ENCODE measurements at places on chromosomes 2 and 18. TPM values are rescaled to one million over a fixed set of nuclear protein-coding genes. Genes with fewer than 3 reads are reported as not detected.

The FBXO15 gene
- 0.73 TPM for total RNA-seq

DNA sequence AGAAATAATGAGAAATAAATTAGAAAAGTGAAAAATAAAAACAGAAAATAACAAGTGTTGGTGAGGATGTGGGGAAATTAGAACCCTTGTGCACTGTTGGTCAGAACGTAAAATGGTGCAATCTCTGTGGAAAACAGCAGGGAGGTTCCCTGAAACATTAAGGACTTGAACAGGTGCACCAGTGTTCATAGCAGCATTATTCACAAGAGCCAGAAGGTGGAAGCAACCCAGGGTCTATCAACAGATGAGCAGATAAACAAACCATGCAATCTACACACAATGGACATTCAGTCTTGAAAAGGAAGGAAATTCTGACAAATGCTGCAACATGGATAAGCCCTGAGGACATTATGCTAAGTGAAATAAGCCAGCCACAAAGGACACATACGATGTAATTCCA, 58.2 kb upstream of the TFCP2L1 start:
- no peaks in the 10 kb centered on the region for H3K4me1 ChIP-seq
- no peak for DNase-seq
- H3K36me3 ChIP-seq, result peaks cover 13% of the 10 kb centered on the region
- H3K4me3 ChIP-seq, result no peak overlapping the region
- no peaks in the 10 kb centered on the region for H3K27me3 ChIP-seq

DNA sequence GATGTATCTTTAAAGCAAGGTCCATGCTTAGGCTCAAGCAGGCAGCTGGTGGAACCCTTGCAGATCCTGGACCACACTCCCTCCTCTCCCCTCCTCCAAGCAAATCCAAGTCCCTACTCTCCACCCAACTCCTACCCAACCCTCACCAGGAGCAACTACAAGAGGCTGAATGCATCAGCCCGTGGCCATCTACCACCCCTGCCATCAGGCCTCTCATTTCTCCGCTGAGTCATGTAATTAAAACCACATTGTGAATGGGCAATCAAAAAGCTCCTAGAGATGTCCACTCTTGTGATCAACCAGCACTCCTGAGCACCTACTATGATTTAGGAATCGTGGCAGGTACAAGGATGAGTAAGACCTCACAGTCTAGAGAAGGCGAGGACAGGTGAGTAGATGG, 142.2 kb upstream of the CAPN13 start:
- H3K27ac ChIP-seq, result no peak overlapping the region
- no peaks in the 10 kb centered on the region for H3K36me3 ChIP-seq
- no peaks in the 10 kb centered on the region for H3K27me3 ChIP-seq
- H3K4me1 ChIP-seq, result no peaks in the 10 kb centered on the region
- H3K4me3 ChIP-seq, result no peak overlapping the region
- DNase-seq, result no peak

DNA sequence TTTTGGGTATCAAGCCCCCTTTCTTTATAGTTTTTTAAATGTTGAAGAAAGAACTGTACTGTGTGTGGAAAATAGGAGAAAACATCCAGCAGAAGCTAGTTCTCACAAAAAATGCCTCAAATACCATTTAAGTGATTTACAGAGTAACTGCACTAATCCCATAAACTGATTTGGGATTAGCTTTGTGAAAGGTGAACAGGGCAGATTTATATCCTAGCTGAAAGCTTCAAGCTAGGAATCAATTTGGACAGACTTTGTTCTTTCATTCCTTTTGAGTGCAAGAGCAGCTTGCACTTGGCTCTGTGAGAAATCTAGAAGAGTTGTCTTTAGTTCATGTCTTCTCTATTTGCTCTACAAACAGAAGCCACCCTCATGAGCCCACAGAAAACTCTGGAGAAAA, 183.9 kb upstream of the VRK2 start:
- H3K27me3 ChIP-seq, result no peaks in the 10 kb centered on the region
- H3K4me1 ChIP-seq, result no peaks in the 10 kb centered on the region
- H3K27ac ChIP-seq, result no peak overlapping the region
- no peak for DNase-seq

The DNAH7 gene
- 10.5 TPM for total RNA-seq

The SLC9A4 gene
- not detected for total RNA-seq

The UGT1A5 gene
- not detected for total RNA-seq

- no peak for DNase-seq
- H3K27ac ChIP-seq, result no peak overlapping the region
- no peaks in the 10 kb centered on the region for H3K36me3 ChIP-seq
Measured at GRCh38 chr2:104945866-104946265, 92.0 kb downstream of the POU3F3 start.

DNA sequence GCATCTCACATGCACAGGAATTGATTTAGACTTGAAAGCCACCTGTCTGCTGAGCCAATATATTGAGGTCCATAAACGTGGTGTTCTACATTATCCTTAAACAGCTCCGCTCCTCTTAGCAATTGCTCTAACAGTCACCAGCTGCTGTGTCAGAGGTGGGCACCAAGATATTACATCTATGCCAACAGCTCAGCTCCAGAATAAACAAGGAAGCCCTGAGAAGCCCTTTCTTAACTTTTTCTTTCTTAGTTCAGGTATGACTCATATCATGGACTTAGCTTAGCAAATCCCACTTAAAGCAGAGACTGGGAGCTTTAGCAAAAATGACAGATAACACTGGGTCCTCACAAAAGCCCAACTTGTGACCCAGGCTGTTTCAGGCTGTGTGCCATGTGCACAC, 436.6 kb downstream of the IRS1 start:
- no peak for DNase-seq
- no peaks in the 10 kb centered on the region for H3K36me3 ChIP-seq
- no peak overlapping the region for H3K27ac ChIP-seq

DNA sequence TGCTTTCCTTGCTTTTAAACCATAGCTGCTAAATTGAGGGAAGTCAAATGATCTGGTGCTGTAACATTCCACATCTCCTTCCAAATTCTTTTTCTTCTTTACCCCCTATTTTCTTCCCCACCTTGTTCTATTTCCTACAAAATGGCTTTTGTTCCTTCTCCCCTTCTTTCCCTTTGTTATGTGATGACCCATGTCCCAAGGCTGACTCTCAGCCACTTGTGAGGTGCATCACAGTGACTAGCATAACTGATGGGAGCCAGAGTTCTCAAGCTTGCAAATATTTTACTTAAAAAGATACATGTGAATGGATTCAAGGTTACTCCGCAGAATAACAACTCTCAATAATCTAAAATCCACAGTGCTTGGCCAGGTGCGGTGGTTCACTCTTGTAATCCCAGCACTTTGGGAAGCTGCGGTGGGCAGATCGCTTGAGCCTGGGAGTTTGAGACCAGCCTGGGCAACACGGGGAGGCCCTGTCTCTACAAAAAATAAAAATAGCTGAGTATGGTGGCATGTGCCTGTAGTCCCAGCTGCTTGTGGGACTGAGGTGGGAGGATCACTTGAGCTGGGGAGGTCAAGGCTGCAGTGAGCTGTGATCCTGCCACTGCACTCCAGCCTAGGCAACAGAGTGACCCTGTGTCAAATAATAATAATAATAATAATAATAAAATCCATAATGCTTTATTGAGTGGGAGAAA, 100.1 kb upstream of the CERS6 start:
- H3K27me3 ChIP-seq, result no peaks in the 10 kb centered on the region
- H3K4me3 ChIP-seq, result no peak overlapping the region
- H3K27ac ChIP-seq, result peak overlapping the region; percentile 48
- no peaks in the 10 kb centered on the region for H3K36me3 ChIP-seq
- peaks cover 10% of the 10 kb centered on the region for H3K4me1 ChIP-seq
- no peak for DNase-seq

The ANKRD30B gene
- 11.5 TPM for total RNA-seq

The DHRS9 gene
- total RNA-seq, result 3.3 TPM

The ADGRF3 gene
- under 0.01 TPM for total RNA-seq

DNA sequence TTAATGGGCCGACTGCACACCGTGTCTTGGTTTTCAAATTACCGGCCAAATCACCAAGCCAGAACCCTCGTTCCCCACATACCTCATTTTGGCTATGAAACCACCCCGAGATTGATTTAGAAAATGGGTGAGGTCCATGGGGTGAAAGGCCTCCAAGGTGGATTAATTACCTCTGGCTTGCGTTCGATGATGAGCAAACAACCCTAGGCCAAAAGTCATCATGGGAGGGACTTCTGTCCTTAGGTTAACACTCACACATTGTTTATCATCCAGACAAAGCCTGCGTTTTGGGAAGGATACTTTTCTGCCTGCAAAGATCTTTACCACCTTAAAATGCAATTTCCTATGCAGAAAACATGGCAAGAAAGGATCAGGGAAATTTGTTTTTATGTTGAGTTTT, 48.5 kb downstream of the GALR1 start:
- DNase-seq, result no peak
- no peaks in the 10 kb centered on the region for H3K27me3 ChIP-seq
- no peak overlapping the region for H3K27ac ChIP-seq

GRCh38 chr2:65565681-65566080, 133.3 kb upstream of the SPRED2 start:
- DNase-seq, result no peak
- H3K27ac ChIP-seq, result no peak overlapping the region
- no peaks in the 10 kb centered on the region for H3K4me1 ChIP-seq
- no peaks in the 10 kb centered on the region for H3K36me3 ChIP-seq
- no peak overlapping the region for H3K4me3 ChIP-seq
- no peaks in the 10 kb centered on the region for H3K27me3 ChIP-seq

DNA sequence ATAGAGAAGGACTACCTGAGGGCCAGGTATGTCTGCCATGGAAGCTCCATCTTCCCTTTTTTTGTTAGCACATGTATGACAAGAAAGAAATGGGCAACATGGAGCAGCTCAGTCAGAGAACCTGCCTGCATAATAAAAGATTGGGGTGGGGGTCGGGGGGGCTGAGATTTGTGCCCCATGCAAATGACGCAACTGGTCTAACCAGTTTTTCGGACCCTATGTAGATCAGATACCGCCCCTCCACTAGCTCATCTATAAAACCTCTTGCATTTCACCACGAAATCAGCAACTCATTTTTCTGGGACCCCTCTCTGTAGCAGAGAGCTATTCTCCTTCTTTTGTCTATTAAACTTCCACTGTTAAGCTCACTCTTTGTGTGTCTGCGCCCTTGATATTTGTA, 657.2 kb downstream of the ERBB4 start:
- no peak overlapping the region for H3K27ac ChIP-seq
- no peaks in the 10 kb centered on the region for H3K27me3 ChIP-seq
- H3K4me3 ChIP-seq, result no peak overlapping the region
- no peaks in the 10 kb centered on the region for H3K4me1 ChIP-seq
- no peak for DNase-seq

GRCh38 chr2:216839688-216840087, 20.2 kb downstream of the TNP1 start:
- no peak overlapping the region for H3K4me3 ChIP-seq
- H3K27me3 ChIP-seq, result no peaks in the 10 kb centered on the region
- no peaks in the 10 kb centered on the region for H3K36me3 ChIP-seq

The ESPNL gene
- total RNA-seq, result 0.15 TPM

GRCh38 chr2:85353876-85354285, 447 bp downstream of the RETSAT start:
- no peaks in the 10 kb centered on the region for H3K27me3 ChIP-seq
- DNase-seq, result peak; percentile 35
- H3K4me1 ChIP-seq, result peaks cover 4% of the 10 kb centered on the region
- peak overlapping the region; percentile 64 for H3K4me3 ChIP-seq
- peak overlapping the region; percentile 85 for H3K27ac ChIP-seq
- H3K36me3 ChIP-seq, result no peaks in the 10 kb centered on the region

- no peaks in the 10 kb centered on the region for H3K36me3 ChIP-seq
- no peak overlapping the region for H3K4me3 ChIP-seq
- H3K27ac ChIP-seq, result no peak overlapping the region
- H3K4me1 ChIP-seq, result no peaks in the 10 kb centered on the region
- no peaks in the 10 kb centered on the region for H3K27me3 ChIP-seq
- DNase-seq, result no peak
Measured at GRCh38 chr2:223599640-223600380, 2.4 kb downstream of the SCG2 start.

GRCh38 chr18:60601249-60601648, 228.7 kb upstream of the MC4R start:
- H3K4me1 ChIP-seq, result no peaks in the 10 kb centered on the region
- H3K36me3 ChIP-seq, result no peaks in the 10 kb centered on the region
- H3K27me3 ChIP-seq, result no peaks in the 10 kb centered on the region

DNA sequence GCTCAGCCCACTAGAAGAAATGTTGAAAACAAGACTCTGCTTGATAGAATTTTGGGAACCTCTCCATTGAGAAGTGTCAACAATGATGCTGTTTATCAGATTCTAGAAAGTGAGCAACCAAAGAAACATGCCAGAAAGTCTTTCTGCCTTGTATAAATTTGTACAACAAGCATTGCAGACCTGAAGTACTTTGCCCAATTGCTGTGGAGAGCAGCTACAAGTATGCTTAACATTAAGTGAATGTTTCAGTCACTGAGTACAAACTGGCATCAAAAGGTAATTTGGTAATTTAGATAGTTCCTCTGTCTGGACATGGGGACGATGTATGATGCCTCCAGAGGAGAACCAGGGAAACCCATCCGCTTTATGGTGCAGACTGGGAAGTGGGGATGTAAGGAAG, 33.4 kb upstream of the SKA1 start:
- H3K4me1 ChIP-seq, result no peaks in the 10 kb centered on the region
- H3K27ac ChIP-seq, result no peak overlapping the region
- no peak overlapping the region for H3K4me3 ChIP-seq
- DNase-seq, result no peak
- no peaks in the 10 kb centered on the region for H3K27me3 ChIP-seq
- no peaks in the 10 kb centered on the region for H3K36me3 ChIP-seq

The ZNF892 gene
- total RNA-seq, result 6.9 TPM

The ATIC gene
- 54.1 TPM for total RNA-seq
